ENCODE measurements at places on chromosomes 2 and 18. TPM values are rescaled to one million over a fixed set of nuclear protein-coding genes. Genes with fewer than 3 reads are reported as not detected.

GRCh38 chr2:224163566-224164307 lies 124.7 kb upstream of the SERPINE2 start:
- no peak for DNase-seq

DNA sequence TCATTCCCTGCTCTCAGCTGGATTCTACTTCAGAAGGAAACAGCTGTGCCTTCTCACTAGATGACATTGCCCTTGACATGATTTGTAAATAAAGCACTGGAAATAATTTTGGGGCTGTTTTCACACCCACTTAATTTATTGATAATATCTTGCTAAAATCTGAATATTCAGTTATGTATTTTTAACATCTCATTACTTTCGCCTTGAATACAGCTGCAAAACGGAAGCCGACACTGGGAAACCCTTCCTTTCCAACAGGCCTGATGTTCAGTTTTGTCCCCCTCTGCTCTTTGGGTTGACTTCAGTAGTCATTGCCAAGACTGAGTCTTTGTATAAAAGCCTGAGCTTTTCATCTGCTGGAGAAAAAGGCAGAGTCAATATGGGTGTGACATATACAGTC lies 82.7 kb downstream of the DOCK10 start:
- DNase-seq, result no peak

DNA sequence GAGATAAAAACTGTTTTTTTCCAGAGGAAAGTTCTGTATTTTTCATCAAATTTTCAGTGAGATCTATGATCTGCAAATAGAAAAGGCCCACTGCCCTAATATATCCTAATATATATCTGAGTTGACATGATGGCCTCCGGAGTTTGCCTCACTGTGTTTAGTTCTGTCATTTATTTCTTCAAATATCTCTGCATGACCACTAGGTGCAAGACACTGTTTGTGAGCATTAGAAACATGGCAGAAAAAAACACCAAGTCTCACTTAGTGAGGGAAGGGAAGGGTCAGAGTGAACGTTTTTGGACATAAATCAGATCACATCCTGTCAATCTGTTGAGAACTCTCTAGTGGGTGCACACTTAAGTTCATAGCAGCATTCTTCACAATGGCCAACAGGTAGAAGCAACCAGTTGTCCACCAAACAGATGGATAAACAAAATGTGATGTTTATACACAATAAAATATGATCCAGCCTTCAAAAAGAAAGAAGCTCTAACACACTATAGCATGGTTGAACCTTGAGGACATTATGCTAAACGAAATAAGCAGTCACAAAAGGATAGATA lies 53.4 kb downstream of the SPIRE1 start:
- no peak for DNase-seq

DNA sequence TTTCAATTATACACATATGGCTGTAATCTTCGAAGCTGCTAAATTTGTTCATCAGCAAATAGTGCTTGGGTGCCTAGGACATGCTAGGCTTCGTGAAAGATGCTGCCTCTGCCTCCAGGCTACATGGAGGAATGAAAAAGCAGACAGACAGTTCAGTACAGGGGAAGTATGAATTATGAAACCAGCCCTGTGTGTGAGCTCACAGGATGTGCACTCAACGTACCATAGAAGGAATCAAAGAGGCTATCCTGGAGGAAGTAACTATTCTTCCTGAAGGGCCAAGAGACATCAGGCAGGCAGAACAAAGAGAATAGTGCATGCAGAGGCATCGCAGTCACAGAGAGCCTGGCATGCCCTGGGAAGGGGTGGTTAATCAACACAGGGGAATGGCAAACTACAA lies 61.4 kb downstream of the DYM start:
- no peak for DNase-seq

GRCh38 chr18:71374294-71375000 lies 1085.6 kb downstream of the SOCS6 start:
- no peak for DNase-seq

PSMA8 gene
- not detected for total RNA-seq

SKA1 gene
- total RNA-seq, result 0.42 TPM

Measured in aorta (tissue), 5 donors.